ENCODE measurements at places on chromosomes 13 and 19.

DNA sequence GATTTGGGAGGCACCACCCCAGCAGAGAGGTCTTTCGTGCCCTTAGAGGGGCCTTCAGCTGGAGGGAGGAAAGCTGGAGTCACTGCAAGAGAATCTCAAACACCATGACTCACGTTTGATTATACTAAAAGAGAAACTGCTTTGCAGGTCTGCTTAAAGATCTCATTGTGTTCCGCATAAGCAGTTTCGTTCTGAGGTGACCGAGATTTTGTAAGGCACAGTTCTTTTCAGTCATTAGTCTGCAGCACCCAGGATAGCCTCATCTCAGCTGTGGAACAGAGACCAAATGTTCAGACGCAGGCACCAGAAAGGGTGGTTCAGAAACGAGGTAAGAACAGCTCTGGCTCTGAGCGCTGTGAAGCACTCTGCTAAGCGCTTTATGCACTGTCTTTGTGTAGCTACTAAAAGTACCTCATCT, 71.2 kb upstream of the GTF3A start:
- no peak for DNase-seq

DNA sequence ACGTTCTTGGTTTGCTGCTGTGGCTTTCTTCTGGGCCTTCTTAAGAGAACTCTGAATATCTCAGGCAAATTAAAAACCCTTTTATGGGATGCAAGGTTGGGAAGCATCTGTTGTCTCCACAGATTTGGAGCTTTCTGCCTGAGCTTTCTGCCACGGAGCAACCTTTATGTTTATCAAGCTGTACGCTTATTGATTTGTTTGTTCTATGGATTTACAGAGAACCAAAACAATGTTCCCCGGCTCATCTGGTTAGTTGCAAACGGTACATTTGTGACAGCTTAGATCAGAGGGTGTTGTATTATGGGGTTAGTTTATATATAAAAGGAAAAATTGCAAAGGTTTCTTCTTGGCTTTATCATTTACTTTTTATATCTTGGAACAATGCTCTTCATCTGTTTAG, 479.6 kb downstream of the DIAPH3 start:
- DNase-seq: no peak

DNA sequence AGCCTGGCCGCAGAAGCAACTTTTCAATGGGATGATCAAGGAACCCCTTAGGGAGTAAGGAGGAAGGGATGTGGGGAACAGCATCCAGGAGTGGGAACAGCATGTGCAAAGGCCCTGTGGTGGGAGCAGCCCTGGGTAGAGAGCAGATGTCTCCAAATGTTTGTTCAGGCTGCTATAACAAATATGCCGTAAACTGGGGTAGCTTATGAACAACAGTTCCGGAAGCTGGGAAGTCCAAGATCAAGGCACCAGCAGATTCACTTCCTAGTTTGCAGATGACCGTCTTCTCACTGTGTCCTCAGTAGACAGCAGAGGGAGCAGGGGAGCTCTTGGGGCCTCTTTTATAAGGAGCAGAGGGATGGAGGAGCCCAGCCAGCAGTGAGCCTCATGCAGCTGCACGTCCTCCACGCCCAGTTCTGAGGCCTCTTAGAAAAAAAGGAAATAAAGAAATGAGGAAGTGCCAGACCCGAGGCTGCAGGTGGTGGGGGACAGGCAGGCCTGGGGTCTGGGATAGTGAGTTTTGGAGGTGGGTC, 4.2 kb upstream of the LRRC25 start:
- DNase-seq: peak; percentile 53

GRCh38 chr13:25172303-25172630, 179 bp upstream of the AMER2 start:
- DNase-seq: no peak

DNA sequence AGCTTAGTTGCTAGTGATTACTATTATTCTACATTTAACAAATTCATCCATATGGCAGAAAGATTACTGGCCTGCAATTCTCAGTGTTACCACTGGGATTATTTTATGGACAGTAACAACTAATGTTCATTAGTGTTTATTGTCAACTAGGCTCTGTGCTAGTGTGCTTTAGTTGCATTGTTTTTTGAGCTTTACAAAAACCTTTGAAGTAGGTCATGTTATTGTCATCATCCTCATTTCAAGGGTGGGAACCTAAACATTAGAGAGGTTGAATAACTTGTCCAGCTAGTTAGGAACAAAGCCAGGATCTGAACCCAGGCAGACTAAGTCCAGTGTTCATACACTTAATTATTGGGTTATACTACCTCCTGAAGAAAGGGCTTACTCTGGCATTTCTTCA, 27.8 kb upstream of the TDRD3 start:
- DNase-seq: no peak

GRCh38 chr13:50080911-50081678, 65.9 kb downstream of the KCNRG start:
- DNase-seq: peak; percentile 51

- DNase-seq: no peak
Measured at GRCh38 chr13:112229992-112230872, 145.9 kb upstream of the SPACA7 start.

DNA sequence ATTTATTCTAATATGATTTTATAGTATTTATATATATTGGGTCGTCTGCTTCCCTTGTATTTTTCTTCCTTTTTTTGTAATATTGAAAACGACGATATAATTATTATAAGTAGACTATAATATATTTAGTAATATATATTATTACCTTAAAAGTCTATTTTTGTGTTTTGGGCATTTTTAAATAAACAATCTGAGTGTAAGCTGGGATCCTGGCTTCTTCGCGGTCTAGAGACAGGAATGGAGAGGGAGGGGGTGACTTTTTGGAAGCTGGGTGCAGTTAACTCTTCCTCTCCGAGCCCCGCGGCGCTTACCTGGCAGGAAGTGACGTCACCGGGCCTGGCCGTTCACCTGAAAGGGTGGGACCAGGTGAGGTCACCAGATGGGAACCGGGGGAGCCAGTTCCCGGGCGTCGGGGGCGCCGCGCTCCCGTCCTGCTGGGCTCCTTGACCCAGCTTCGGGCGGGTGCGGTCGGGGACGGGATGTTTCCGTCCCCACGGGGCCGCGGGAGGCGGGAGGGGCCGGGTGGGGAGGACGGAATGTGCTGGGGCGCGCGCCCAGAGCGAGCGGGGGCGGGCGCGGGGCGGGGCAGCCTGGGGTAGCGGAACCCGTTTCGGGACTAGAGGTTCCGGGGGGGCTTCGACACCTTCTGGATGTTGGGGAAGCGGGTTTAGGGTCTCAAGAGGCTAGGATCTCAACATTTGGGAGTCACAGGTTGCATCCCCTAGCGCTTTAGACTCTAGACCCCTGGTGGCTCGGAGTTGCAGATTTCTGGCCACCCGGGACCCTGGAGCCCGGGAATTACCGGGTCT, 2.8 kb downstream of the ZFP36 start:
- DNase-seq: peak; percentile 62

DNA sequence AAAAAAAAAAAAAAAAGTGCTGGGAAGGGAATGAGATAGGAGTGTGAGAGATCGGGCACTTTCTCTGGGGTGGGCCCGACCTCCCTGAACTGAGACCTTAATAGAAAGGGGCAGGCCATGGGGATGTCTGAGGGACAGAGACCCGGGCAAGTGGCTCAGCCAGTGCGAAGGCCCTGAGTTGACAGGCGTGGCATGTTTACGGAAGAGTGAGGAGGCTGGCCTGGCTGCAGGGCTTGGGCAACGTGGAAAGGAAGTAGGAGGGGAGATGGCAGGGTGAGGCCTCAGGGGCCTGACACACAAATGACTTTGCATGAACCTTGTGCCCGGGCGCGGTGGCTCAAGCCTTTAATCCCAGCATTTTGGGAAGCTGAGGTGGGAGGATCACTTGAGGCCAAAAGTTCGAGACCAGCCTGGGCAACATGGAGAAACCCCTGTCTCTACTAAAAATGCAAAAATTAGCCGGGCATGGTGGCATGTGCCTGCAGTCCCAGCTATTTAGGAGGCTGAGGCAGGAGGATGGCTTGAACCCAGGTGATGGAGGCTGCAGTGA, 13.9 kb downstream of the FCHO1 start:
- DNase-seq: no peak

GRCh38 chr13:41274881-41275280, 11.5 kb upstream of the MTRF1 start:
- DNase-seq: no peak

GRCh38 chr19:5967994-5968430, 9.9 kb downstream of the RANBP3 start:
- DNase-seq: peak; percentile 69

DNA sequence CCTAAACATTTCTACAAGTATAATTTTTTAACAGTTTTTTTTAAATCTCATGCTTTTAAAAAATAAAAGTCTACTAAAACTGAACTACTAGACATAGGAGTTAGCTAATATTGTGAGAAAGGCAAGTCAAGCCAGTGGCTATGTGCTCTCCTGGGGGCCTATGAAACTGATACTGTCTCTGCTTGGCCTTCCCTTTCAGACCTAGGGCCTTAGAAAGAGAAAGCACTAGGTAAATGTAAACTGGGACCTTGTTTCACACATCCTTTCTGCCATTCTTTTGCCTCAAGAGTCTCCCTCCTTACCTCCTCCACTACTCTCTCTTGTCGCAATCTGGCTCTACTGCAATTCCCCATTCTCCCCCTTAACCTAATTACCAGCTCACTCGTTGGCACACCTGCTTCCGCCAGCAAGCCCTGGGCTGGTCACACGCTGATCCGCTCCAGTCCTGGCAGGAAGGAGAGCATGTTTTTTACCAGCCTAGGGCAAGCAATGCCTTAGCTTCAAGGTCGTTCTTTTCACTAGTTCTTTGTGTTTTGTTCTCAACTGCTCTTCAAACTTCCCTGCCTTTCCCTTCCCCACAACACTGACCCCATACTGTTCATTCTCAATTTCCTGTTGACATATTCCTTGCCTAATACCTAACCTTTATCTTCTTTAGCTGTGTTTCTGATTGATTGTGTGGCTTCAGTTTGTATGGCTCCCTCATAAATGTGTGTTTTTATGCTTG, 23.1 kb downstream of the TBC1D4 start:
- DNase-seq: peak; percentile 4

DNA sequence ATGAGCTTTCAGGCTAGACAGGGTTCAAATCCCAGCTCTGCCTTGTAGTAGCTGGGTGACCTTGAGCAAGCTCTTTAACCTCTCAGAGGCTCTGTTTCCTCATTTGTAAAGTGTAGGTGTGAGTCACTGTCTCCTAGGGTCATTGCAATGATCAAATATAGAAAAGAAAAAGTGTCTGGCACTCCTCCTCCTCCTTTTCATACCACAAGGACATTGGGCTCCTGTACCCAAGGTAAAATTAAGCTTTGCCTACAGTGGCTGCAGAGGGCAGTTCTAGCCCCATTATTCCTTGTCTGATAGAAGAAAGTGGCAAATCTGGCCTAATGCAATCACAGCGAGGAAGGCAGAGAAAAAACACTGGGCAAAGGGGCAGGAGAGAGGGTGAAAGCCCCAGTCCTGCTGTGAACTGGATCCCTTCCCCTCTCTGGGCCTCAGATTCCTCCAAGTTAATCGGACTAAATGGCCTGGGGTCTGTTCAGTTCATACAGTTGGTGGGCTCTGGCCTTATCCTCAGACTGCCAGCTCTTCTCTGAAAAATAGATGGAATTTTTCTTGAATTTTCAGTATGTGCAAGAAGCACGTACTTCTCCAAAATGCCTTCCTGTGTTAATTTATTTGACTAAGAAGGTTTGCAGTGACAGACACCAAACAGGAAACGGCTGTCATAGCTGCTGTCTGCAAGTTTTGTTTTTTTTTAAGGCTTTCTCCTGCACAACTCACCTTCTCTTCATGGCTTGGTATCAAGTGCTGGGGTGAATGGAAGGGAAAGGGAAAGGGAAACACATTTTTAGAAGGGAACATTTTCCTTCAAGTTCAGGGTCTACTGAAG, 35.3 kb downstream of the RGCC start:
- no peak for DNase-seq

GRCh38 chr13:92513672-92514071, 712.9 kb upstream of the GPC6 start:
- DNase-seq: no peak

DNA sequence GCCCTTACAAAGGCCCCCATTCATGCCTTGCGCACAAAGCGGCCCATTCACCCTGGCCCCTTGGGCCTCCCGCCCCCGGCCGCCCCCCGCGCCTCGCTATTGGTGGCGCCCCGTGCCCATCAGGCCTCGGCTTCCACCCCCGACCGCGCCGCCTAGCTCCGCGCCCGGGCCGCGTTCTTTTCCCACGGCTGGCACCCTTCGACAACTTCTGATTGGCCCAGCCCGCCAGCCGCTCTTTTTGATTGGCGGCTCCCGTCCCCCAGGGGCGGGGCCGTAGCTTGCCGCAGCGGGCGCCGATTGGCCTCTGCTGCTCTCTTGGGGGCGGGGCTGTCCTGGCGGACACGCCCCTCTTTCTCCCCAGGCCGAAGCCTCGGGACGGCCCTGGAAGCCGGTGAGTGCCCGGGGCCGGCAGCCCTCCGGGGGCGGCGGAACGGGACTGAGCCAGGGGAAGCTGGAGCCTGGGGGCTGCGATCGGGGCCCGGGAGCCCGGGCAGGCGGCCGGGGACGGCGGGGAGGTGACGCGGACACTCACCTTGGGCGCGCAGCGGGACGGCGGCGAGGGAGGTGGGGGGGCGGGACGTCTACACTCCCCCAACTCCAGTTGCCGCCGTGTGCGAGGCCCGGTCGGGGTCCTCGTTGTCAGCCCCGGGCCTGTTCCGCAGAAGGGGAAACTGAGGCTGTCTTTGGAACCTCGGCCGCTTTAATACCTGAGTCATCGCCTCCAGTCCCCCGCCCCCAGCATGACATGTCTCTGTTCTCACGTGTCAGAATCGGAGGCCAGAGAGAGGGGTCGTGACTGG, at the start of gene MYH14:
TSS of gene MYH14 (plus strand) at position 342 of the 800 bp plus-strand sequence. CDS start 6,744 bp downstream, outside the sequence.
- DNase-seq: no peak

DNA sequence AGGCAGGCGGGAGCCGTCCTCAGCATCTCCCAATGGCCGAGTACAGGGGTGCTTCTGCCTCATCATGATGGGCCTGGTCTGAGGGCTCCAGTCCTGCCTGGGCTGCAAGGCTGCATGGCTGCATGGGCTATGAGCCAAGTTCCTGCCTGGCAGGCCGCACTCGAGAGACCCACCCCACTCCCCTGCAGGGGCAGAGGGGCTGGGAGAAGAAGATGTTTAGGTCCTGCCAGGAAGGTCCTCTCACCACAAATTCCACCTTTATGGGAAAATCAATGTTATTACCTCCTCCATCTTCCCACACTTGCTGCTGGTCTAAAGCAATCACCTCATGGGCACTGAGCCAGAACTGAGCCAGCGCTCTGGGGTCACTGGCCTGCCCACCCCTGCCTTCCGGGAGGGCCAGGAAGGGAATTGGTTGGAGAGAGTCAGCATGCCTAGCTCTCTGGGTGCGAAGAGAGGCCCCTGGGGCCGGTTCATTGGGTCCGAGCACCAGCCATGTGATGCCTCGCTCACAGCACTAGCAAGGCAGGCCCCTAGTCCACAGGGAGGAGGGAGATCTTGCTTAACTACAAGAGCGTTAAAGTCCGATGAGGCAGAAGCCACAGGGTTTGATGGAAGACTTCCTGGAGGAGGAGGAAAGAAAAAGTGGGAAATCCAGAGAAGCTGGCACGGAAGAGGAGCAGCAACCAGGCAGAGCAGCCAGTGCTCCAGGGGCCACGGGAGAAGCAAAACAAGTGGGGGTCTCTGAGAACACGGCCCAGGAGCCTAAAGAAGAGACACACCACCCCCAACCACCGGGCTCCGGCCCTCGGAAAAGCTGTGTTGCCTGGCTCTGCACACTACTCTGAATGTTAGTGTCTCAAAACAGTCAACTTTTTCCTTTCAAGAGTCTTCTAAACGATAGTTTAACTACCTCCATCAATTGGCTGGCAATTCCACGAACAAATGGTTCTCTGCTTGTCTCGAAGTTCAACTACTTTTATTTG, 63.1 kb downstream of the CEBPG start:
- no peak for DNase-seq

GRCh38 chr13:48585456-48585840, 52.6 kb upstream of the RCBTB2 start:
- no peak for DNase-seq

All from endothelial cell (in vitro differentiated cells).